ENCODE measurements at places on chromosomes 5 and 9.
A peak's percentile ranks its signal among the peaks of the same experiment; 100 is the strongest.

DNA sequence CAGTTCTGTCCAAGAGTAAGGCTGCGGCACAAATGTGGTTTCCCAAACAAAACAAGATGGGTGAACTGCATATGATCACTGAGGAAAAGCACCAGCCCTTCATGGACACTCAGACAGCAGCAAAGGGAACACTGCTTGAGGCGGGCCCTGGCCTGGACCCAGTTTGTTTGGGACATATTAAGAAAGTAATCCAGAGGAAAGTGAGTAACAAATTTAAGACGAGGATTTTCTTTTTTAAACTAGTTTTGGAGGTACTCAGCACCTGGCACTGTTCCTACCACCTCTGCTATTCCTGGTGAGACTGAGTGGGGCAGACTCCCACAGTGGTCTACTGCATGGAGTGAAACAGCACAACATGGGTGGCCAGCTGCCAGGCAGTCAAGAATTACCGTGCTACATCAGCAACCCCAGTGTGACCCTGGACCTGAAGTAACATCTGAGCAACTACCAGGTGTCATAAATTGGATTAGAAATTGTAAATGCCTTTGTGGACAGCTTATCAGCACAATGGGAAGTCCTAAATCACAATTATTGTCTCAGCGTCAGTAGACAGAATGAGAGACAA lies 28.5 kb downstream of the P4HA2 start:
- DNase-seq, result no peak

- DNase-seq, result no peak
Observed at GRCh38 chr9:93668261-93668871, 92.0 kb downstream of the PHF2 start.

DNA sequence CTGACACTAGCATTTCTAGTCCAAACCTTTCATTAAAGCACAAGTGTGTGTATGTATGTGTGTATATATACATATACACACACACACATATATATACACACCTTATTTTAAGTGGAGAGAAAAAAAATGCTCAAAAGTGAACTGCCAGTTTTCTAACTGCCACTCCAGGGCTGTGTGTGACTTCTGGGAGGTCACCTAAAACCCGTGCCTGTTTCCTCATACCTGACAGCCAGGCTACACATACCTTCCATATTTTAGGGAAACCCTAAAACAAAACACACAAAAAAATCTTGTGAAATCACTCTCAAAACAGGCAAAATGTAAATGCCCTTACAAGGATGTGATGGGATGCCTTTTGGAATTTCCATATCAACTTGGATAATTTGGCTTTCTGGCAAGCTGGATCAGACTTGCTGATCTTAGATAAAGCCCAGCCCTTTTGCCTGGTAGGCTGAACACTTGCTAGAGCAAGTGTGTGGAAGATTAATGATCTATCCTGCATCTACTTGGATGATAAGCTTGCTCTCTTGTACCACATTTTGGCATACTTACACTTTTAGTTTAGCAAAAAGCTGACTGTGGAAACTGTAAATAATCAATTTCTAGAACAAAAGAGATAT lies 127.8 kb downstream of the GNAQ start:
- DNase-seq, result no peak

DNA sequence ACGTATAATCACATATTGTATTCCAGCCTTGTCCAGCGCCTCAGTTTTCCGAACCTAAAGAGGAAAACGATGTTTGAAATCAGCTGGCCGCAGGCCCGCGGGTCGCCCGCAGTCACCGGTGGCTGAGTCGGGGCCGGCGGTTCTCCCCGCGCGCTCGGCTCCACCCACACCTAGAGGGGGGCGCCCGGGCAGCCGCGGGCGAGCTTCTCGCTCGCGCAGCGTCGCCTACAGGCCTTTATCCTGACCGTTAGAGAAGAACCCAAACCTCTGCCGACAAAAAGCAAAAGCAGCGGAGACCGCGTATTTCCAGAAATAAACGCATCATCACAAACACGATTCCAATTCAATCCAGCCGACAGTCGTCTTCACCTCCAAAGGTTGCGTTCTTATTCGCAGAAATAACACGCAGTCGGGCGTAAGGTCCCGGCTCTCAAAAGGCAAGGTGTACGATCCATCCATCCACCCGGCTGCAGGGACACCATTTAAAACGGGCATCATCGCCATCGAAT lies 725 bp upstream of the NIPBL start:
- peak; percentile 64 for DNase-seq

GRCh38 chr9:35749515-35750255 lies 598 bp downstream of the RGP1 start:
- DNase-seq, result no peak

- no peak for DNase-seq
Observed at GRCh38 chr5:155827949-155828348, 499.0 kb upstream of the SGCD start.

GRCh38 chr9:12667892-12668291 lies 25.3 kb upstream of the TYRP1 start:
- peak; percentile 5 for DNase-seq

GRCh38 chr5:320524-321229 lies 837 bp upstream of the AHRR start:
- DNase-seq, result no peak
